ENCODE measurements at places on chromosomes 2 and 18. TPM values are rescaled to one million over a fixed set of nuclear protein-coding genes. Genes with fewer than 3 reads are reported as not detected.

GRCh38 chr2:183519371-183520056 is 395.3 kb downstream of the NUP35 start:
- no peaks in the 10 kb centered on the region for H3K27me3 ChIP-seq
- H3K4me3 ChIP-seq, result no peak overlapping the region
- no peak for DNase-seq
- H3K36me3 ChIP-seq, result no peaks in the 10 kb centered on the region

DNA sequence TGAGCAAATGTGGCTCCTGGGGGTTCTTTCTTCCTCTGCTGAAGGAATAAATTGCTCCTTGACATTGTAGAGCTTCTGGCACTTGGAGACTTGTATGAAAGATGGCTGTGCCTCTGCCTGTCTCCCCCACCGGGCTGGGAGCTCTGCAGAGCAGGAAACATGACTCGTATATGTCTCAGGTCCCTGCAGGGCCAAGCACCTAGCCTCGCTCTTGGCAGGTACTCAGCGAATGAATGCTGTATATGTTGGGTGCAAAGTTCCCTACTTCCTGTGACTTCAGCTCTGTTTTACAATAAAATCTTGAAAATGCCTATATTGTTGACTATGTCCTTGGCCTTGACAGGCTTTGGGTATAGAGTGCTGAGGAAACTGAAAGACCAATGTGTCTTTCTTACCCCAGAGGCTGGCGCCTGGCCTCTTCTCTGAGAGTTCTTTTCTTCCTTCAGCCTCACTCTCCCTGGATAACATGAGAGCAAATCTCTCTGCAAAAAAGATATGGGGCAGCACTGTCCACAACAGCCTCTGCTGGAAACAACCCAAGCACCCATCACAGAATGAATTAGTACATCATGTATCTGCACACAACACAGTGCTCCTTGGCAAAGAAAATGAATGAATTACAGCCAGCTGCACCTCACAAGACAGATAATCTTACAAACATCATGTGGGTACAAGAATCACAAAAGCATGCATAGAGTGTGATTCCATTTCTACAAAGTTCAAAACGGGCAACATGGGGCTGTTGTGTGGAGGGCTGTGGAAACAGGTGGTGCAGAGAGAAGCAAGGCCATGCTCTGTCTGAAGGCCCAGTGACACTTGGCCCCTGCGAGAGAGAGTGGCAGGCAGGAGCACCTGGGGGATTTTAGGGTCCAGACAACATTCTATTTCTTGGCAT is 6.6 kb downstream of the IL1RN start:
- H3K27ac ChIP-seq, result no peak overlapping the region
- H3K4me3 ChIP-seq, result no peak overlapping the region
- H3K4me1 ChIP-seq, result peaks cover 7% of the 10 kb centered on the region
- H3K27me3 ChIP-seq, result no peaks in the 10 kb centered on the region
- H3K36me3 ChIP-seq, result no peaks in the 10 kb centered on the region

- no peak for DNase-seq
- H3K36me3 ChIP-seq, result no peaks in the 10 kb centered on the region
- H3K27ac ChIP-seq, result no peak overlapping the region
- H3K27me3 ChIP-seq, result no peaks in the 10 kb centered on the region
These were observed 68.4 kb upstream of the MFF start for GRCh38 chr2:227256605-227257004.

- H3K27me3 ChIP-seq, result no peaks in the 10 kb centered on the region
- H3K27ac ChIP-seq, result no peak overlapping the region
- no peaks in the 10 kb centered on the region for H3K4me1 ChIP-seq
- no peak overlapping the region for H3K4me3 ChIP-seq
- no peak for DNase-seq
These were observed 72.6 kb upstream of the FIGN start for GRCh38 chr2:163808406-163808805.

GRCh38 chr2:3970791-3971651 is 267.6 kb downstream of the DCDC2C start:
- DNase-seq, result no peak
- H3K4me1 ChIP-seq, result no peaks in the 10 kb centered on the region
- H3K36me3 ChIP-seq, result no peaks in the 10 kb centered on the region
- H3K4me3 ChIP-seq, result no peak overlapping the region
- no peaks in the 10 kb centered on the region for H3K27me3 ChIP-seq

The IGFBP2 gene
- 40.1 TPM for total RNA-seq

The C2orf80 gene
- total RNA-seq, result not detected

Data from GM23248 (cell line).